DMS79 (cell line): ENCODE measurements at places on chromosomes 7 and 10.

DNA sequence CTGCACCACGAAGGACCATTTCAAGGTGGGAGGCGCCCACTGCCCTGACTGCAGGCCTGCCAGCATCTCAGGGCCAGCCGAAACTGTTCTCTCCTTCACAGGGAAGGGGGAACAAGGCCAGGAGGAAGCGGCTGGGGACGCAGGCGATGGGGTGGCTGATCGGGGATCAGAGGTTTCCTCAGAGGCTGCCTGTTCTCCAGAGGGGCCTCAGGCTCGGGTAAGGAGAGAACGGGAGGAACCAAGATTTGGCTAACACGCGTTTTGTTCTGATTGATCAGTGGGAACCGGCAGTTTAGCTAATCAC is 87.9 kb downstream of the DIP2C start:
- no peak for DNase-seq

DNA sequence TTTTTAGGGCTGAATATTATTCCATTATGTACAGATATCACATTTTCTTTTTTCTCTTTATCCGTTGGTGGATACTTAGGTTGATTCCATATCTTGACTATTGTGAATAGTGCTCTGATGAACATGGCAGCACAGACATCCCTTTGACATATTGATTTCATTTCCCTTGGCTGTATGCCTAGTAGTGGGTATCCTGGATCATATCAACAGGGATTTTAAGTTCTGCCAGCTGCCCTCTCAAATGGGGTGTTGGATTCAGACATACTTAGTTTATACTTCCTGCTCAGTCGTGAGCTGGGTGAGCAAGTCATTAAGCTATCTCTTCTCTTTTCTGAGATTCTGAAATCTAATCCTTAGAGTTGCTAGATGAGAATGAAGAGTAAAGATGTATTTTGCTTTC is 139.6 kb upstream of the SORCS3 start:
- no peak for DNase-seq

- no peak for DNase-seq
Measured at GRCh38 chr10:71984126-71984808, 20.1 kb downstream of the CHST3 start.

- DNase-seq = no peak
Measured at GRCh38 chr10:12950583-12951128, 50.9 kb downstream of the CCDC3 start.

GRCh38 chr10:98696516-98696915 is 249.8 kb upstream of the HPS1 start:
- no peak for DNase-seq
